HT1080 (cell line): ENCODE measurements at places on chromosomes 11 and 22. TPM values are rescaled to one million over a fixed set of nuclear protein-coding genes. Genes with fewer than 3 reads are reported as not detected.

- DNase-seq, result no peak
These were observed 632.6 kb upstream of the KIRREL3 start for GRCh38 chr11:127632976-127633680.

GRCh38 chr22:38614332-38615063 lies 41.7 kb downstream of the FAM227A start:
- no peak for DNase-seq

DNA sequence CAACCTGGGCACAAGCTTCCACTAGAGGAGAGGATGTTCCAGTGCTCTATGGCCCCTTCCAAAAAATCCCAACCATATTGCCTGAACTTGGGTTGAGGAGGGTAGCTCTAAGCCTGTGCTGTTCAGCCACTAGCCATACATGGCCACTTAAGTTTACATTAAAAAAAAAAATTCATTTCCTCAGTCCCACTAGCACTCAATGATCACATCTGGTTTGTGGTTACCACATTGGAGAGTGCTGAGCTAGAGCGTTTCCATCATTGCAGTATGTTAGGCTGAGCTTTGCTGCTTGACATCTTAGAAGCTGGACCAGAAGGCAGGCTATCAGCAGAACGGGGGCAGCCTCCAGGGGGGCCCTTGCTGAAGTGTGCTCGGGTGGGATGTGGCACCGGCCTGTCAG lies 43.5 kb upstream of the CYP2D6 start:
- DNase-seq, result no peak

GRCh38 chr11:111729831-111730311 lies 36.3 kb downstream of the PPP2R1B start:
- no peak for DNase-seq

- DNase-seq, result no peak
These were observed 9.1 kb downstream of the SLC3A2 start for GRCh38 chr11:62889484-62890437.

- DNase-seq, result no peak
These were observed 28.7 kb downstream of the PDGFB start for GRCh38 chr22:39216143-39216490.

- DNase-seq, result peak; percentile 65
These were observed 26.7 kb downstream of the ANKRD42 start for GRCh38 chr11:83220260-83220659.

TEX12 gene
- 0.94 TPM in 1 of 2 replicates, not detected in the other for total RNA-seq

KIAA0930 gene
- total RNA-seq, result 51.3 and 87.7 TPM in 2 replicates

RASSF10 gene
- 0.07 and 0.21 TPM in 2 replicates for total RNA-seq

KCNE3 gene
- total RNA-seq, result not detected in 2 replicates

C11orf86 gene
- not detected in 2 replicates for total RNA-seq
